AG04450 (cell line): ENCODE measurements at places on chromosomes 1 and 21.
A peak's percentile ranks its signal among the peaks of the same experiment; 100 is the strongest.

DNA sequence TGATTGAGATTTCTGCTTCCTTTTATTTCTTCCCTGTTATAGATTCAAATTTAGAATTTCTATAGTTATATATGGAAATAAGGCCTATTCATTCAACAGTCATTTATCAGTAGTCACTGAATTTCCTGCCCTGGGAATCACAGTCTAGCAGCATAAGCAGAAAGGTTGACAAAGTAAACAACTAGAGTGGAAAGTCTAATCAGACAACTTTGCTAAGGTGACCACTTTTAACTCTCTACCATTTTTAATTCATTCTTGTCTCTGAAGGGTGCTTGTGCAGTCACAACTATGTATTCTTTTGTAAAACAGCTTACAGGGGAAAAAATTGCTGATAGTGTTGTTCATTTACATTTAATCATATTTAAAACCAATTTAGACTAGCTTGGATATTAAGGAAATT lies 66.1 kb upstream of the PLA2G4A start:
- no peak for DNase-seq

DNA sequence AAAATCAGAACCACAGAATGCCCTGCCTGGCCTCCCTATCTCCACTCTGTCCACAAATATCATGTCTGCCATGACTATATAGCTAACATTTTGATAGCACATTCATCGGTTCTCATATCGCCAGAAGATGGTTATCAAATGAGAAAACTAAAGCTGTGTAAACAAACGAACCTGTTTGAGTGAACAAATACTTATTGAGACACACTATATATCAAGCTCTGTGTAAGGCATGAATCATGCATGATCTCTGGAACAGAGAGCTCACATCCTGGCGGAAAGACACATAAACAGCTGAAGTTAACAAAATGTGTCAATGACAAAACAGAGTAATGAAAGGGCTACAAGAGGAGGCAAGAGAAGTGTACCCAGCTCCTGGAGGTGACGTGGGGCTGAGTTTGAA lies 13.1 kb downstream of the KCND3 start:
- no peak for DNase-seq

DNA sequence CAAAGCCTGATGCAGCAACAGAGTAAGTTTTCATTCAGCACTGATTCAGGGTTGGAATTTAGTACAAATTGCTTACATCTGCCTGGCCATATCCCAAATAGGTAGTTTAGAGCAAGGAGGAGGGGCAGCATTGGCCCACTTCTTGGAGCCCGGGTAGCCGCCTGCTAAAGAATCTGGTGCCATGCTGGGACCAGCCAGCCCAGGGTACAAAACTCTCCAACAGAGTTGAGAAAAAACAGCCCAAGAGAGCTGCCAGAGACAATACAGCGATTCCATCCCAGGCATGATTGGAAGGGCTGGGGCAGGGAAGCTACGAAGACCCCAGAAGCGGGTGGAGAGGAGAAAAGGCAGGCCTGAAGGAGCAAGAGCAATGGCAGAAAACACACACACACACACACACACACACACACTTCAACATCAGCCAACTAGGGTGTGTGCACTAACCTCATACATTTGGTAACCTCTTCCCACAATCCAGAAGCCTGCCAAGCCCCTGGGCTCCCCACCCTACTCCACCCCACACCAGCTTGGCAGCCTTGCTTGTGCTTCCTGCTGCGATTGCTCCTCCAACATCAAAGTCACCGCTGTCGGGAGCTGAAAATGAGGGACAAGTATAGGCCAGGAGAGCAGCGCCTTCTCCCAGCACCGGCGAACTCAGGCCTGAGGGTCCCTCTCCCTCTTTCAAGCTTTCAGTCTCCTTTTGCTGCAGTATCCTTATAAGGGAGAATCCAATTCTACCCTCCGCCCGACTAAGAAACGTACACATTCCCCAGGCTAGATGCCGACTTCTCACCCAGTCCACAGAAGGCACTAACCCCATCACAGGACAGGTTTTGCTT lies 1.2 kb downstream of the PIK3C2B start:
- DNase-seq, result no peak

DNA sequence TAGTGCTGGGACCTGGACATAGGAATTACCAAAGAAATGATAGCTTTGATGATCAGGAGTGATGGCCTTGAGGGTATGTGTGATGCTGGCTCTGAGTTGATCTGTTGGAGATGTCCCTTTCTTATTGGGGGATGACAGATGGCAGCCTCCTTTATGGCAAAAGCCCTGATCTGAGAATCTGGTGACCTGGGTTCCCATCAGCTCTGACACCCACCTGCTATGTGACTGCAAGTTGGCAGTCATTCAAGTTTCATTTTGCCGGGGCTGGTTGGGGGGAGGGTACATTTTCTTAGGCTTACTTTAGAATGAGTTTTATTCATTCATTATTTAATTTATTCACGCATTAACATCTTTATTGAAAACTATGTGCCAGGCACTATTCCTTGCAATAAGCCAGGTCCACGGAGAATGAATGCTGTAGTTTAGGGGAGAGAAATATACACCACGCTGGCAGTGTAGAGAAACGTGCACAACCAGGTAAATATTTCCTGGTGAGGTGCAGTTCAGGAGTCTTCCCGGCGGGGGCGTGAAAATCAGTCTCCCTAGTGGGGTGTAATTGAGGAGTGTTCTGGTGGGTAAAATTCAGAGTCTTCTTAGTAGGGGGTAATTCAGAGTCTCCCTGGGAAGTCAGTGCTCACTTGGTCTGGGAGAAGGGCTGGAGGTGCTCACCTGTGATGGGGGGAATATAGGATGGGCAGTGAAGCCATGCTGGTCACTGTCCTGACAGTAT lies 401.3 kb downstream of the CAMTA1 start:
- no peak for DNase-seq

- peak; percentile 30 for DNase-seq
Observed at GRCh38 chr1:162846256-162847212, 14.4 kb downstream of the CCDC190 start.

GRCh38 chr1:206705191-206705590 lies 20.5 kb downstream of the MAPKAPK2 start:
- peak; percentile 60 for DNase-seq

- DNase-seq, result no peak
Observed at GRCh38 chr1:26536081-26536480, 6.5 kb downstream of the RPS6KA1 start.

DNA sequence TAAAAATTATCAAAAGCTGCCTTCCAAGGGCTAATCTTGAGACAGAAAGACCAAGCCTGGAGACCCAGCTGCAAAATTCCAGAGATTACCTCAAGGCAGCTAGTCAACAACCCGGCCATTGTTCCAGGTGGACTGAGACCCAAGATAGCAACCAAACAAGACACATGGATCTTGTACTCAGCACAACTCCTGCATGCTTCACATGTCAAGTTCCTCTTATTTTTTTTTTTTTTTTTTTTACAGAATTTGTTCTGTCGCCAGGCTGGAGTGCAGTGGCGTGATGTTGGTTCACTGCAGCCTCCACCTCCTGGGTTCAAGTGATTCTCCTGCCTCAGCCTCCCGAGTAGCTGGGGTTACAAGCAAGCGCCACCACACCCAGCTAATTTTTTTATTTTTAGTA lies 40.1 kb downstream of the CD2 start:
- no peak for DNase-seq

- DNase-seq, result no peak
Observed at GRCh38 chr1:222928212-222928611, 113.4 kb downstream of the DISP1 start.

GRCh38 chr1:154427173-154428139 lies 22.3 kb downstream of the IL6R start:
- DNase-seq, result no peak

DNA sequence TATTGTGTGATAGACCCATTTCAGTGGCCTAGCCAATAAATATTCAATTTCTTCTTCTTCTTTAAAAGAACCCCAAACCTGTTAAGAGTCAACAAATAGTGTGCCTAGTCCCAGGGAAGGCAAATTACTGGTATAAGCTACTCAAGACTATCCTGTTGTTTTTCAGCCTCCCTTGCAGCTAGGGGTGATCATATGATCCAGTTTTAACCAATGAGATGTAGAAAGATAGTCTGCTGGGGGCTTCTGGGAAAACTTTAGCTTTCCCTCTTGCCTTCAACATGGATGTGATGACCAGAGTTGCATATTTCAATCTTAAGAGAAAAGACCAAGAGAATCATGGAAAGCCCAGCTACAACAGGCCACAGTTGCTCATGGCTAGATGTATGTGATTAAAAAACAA lies 4.7 kb upstream of the NUP210L start:
- no peak for DNase-seq

GRCh38 chr1:157849229-157849875 lies 7.7 kb upstream of the CD5L start:
- DNase-seq, result no peak
